Stimulated activated CD8-positive, alpha-beta memory T cell treated with anti-CD3 and anti-CD28 coated beads, Interleukin-12 subunit alpha, Interleukin-12 subunit beta, amount 100 ng/mL, for 4 hours (primary cell): ENCODE measurements at places on chromosomes 6 and 20.

DNA sequence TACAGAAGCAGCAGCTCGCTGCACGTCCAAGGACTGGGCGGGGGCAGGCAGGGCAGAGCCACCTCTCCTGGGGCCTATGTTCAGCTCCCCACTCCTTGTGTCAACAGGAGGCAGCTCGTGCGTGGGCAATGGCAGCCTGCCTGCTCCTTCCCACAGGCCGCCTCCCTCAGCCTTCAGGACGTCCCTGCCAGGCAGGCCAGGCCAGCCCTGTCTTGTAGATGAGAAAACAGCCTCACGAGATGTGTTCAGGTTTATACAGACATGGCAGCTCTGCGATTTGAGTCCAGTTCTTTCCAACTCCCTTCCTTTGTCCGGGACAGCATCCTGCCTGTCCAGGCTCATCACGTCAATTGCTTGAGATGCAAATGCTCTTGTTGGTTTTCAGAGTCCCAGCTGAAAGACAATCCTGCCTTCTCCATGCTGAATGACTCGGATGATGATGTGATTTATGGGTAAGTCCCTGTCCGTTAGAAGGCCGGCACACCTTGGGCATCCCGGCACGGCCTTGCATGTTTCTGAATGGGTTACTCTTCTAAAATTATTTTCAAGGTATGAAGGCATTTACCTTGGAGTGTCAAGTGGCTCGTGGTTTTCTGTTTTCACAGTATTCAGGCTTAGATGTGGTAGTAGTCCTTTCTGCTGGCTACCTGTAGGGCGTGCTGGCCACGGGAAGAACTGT lies 13.5 kb downstream of the DYNLT1 start:
- DNase-seq: no peak

DNA sequence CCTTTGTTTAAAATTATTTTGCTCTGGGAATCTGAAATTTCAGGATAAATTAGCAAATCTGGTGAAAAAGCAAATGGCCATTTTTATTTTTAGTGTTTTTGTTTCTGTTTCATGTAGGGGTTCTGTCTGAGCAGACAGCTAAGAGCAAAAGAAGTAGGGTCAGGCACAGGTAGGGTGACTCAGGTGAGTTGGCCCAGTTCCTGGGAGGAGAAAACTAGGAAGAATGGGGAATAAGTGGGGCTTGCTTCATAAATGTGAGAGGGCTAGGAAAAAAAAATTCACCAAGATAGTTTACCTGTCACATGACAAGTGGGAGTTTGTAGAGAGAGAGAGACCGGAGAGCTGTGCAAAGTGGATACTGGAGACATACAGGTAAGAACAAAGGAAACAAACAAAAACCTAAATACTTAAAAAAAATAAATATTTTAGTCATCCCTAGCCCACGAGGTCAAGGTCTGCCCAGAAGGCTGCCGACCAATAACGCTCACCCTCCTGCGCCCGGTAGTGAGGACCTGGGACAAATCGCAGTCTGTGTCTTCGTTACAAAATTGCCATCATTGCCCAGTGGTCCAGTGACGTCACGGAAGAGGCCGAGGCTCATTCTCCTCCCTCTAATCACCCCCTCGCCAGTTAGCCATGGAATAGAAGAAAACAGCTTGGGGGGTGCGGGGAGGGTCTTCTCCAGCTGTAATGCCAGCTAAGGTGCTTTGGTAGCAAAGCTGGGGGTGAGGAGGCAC lies 2.3 kb downstream of the THBD start:
- no peak for DNase-seq

GRCh38 chr6:143374014-143374413 lies 76.5 kb downstream of the ADAT2 start:
- DNase-seq: no peak

GRCh38 chr20:23415959-23416583 lies 5.2 kb downstream of the NAPB start:
- peak; percentile 6 for DNase-seq

DNA sequence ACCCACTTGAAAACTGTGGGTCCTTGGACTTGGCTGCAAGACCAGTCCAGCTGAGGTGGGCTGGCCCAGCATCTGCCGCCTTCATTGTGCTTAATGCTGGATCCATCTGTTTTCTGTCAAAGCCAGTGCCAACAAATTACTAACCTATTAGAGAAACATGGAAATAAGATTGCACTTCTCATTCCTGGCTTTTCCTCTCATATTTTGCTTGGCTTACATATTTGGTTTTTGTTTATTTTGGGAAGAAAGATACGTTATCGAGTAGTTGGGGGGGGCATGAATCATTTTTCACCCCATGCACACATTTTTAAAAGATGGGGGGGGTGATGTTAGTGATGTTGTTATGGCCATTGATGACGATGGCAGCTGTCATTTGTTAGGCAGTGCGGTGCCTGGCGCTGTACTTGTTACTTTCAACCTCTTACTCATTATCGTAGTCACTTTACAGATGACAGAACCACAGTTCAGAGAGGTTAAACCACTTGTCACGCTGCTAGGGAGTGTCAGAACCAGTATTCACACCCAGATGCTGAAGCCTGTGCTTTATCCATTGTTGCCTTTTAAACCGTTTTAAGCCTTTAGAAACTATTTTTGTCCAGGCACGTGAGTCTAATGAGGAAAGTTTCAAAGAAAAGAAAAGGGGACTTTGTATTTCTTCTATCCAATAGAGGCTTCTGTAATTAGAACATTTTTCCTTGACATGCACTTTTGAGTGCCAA lies 180.0 kb downstream of the TMEM242 start:
- DNase-seq: peak; percentile 7

GRCh38 chr6:143952947-143953701 lies 54.9 kb downstream of the PLAGL1 start:
- DNase-seq: no peak

- DNase-seq: no peak
These were observed 29.0 kb downstream of the L3MBTL3 start for GRCh38 chr6:130047088-130047995.

- DNase-seq: no peak
These were observed 8.7 kb upstream of the ZMYND8 start for GRCh38 chr20:47365023-47365764.

GRCh38 chr6:43968110-43968965 lies 158.9 kb downstream of the MRPL14 start:
- no peak for DNase-seq

- no peak for DNase-seq
These were observed 309.3 kb upstream of the SUPT3H start for GRCh38 chr6:45686841-45687569.

GRCh38 chr20:610130-611046 lies at the start of gene TCF15:
TSS of gene TCF15 (minus strand) at chr20:610309. CDS start at chr20:610237, 72 bp downstream.
- no peak for DNase-seq

- DNase-seq: no peak
These were observed 6.0 kb upstream of the HMGN3 start for GRCh38 chr6:79240509-79240908.

GRCh38 chr6:27092316-27092692 lies 155.2 kb upstream of the PRSS16 start:
- no peak for DNase-seq

GRCh38 chr6:16397623-16398022 lies 159.2 kb downstream of the GMPR start:
- DNase-seq: no peak

GRCh38 chr6:37840940-37841300 lies 21.4 kb downstream of the ZFAND3 start:
- no peak for DNase-seq

- no peak for DNase-seq
These were observed 4.9 kb upstream of the PTK6 start for GRCh38 chr20:63542031-63542559.

DNA sequence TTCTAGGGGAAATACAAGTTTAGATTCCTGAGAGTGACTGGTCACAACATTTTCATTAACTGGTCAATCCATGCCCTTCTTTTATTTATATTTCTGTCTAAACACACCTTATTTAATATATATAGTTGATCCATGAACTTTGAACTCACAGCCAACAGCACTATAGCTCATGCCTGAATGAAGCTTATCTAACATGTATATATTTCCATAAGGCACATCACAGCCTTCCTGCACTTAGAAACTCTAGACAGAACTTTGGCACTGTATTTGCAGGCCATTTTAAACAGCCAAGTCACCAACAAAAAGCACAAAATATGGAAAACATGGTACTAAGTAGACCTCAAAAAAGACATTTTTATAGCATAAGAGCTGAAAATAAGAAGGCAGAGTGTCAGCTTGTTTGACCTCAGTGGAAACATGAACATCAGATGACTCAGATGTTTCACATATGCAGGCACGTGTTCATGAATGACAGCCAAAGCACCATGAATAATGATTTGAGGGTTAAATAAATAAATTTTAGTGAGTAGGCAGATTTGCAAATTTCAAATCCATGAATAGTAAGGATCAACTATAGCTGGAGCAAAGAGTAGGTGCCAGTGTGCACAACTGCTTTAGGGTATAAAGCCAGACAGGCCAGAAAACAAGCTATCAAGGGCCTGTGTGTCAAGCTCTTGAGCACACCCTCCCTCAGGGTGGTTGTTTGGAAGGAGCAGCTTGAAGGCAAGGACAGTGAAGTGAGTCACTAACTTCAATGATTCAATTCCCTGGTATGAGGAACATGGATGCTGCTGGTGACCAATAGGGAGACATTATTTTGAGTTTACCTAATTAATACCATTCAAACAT lies 88.9 kb upstream of the NT5E start:
- no peak for DNase-seq

GRCh38 chr6:57013521-57013926 lies 33.0 kb upstream of the KIAA1586 start:
- DNase-seq: no peak
